ENCODE measurements at places on chromosomes 6 and 20. TPM values are rescaled to one million over a fixed set of nuclear protein-coding genes. Genes with fewer than 3 reads are reported as not detected.

GRCh38 chr6:136408204-136408603 is 118.6 kb upstream of the BCLAF1 start:
- no peak for DNase-seq

GRCh38 chr6:93420163-93420795 is 920 bp upstream of the EPHA7 start:
- DNase-seq, result no peak

The SCRT2 gene
- 2.0 TPM for total RNA-seq

The SLC2A10 gene
- 7.5 TPM for total RNA-seq

- no peak for DNase-seq
Observed at GRCh38 chr6:128305228-128305627, 215.2 kb downstream of the PTPRK start.

DNA sequence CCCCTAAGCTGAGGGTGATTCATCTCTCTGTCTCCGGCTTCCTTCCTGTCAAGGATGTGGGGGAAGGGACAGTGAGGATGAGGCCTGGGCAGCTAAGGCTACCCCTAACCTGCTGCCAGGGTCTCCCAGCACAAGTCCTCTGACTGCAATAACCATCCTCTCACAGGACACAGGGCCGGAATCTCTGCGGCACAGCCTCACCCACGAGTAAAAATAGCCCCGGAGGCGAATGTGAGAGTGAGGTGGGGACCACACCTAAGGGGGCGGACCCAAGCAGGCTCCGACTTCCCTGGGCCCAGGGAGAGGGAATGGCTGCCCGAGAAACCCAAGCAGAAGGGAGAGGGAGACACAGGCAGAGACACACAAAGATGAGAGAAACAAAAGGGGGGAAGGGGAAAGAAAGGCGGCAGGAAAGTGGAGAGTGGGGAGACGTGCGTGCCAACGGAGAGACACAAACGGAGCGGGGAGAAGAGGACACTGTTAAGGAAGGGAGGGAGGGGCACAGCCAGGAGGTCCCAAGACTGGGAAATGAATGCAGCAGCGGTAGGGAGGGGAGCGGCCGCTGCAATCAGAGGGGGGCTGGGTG is 1.4 kb downstream of the CLIC1 start:
- no peak for DNase-seq

DNA sequence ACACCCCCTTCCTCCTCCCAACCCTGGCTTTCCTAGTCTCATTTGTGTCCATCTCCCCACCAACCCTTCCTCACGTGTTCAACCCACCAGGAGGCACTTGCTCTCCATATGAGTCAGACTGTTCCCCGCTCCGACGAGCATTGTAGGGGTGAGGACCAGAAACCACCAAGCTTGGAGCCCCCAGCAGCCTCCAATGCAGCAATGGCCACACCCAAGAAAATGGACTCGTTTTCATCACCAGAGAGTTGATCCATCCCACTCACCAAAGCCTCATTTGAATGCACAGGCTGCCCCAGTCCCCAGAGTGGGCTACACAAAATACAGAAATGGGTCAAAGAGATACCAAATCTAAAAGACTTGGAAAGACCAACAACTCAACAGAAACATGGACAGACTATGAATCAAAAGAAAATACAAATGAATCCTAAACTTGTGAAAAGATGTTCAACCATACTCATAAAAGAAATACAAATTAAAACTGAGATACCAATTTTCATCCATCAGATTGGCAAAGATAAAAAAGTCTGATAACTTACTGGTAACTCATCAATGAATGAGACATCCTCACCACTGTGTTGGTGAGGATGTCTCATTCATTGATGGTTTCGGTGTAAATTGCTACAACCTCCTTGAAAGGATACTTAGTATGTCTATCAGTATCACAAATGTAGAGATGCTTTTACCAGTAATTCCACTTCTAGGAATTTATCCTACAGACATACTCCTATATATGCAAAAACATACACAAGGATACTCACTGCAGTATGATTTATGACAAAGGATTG is 68.1 kb downstream of the TRERF1 start:
- no peak for DNase-seq

Measured in occipital lobe (tissue), 3 donors.